Activated CD4-positive, alpha-beta T cell treated with anti-CD3 and anti-CD28 coated beads, Interleukin-10, Interleukin-2, amounts not matched to agents 100 ng/mL and 50 ng/mL, durations not matched to agents 16 hours and 8 hours (primary cell): ENCODE measurements at places on chromosomes 6 and 20.

GRCh38 chr20:62067547-62068260 is 2.0 kb upstream of the TAF4 start:
- no peak for DNase-seq

DNA sequence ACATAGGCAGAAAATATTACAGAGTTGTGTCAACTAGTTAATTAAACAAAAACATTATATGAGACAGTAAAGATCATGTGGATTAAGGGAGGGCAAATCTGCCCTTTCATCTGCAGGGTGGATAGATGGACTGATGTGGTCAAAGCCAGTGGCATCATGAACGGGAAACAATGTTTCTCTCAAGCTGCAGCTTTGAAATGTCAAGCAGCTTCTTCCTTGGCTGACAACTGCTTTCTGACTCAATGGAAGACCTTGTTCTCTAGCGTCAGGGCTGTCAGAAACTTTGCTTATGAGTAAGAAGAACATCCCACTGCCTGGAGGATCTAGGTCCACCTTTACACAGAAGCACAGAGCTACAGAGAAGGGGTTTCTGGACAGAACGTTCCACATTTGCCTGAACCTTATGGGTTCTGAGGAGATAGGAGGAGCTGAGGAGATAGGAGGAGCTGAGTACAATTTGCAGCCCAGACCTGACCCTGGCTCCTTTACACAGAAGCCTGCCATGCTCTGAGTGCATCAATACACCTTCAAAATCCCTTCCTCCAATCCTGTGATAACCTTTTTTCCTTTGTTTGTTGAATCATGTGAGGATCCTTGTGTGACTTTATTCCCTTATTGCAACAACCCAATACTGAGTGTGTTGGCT is 6.1 kb downstream of the CST5 start:
- DNase-seq: no peak

- DNase-seq: no peak
These were observed 101.9 kb downstream of the REV3L start for GRCh38 chr6:111381123-111381522.

DNA sequence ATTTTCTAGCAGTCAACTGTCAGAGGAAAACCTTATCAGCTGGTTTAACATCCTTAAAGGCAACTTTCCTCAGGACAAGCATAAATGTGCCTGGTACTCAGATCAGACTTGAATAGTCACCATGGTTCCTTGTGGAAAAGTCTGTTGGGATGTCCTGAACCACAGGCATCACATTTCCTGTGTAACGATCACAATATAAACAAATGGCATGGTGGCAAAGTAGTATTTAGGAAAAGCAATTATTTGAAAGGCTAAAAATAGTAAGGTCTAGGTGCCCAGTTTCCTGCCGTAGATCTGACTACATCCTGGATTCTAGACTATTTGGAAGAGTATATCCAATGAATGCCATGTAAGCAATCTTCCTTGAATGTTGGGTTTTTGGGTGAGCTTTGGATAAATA is 271.9 kb upstream of the AGPAT4 start:
- DNase-seq: no peak

GRCh38 chr6:159739341-159739740 is 12.0 kb downstream of the WTAP start:
- DNase-seq: no peak

DNA sequence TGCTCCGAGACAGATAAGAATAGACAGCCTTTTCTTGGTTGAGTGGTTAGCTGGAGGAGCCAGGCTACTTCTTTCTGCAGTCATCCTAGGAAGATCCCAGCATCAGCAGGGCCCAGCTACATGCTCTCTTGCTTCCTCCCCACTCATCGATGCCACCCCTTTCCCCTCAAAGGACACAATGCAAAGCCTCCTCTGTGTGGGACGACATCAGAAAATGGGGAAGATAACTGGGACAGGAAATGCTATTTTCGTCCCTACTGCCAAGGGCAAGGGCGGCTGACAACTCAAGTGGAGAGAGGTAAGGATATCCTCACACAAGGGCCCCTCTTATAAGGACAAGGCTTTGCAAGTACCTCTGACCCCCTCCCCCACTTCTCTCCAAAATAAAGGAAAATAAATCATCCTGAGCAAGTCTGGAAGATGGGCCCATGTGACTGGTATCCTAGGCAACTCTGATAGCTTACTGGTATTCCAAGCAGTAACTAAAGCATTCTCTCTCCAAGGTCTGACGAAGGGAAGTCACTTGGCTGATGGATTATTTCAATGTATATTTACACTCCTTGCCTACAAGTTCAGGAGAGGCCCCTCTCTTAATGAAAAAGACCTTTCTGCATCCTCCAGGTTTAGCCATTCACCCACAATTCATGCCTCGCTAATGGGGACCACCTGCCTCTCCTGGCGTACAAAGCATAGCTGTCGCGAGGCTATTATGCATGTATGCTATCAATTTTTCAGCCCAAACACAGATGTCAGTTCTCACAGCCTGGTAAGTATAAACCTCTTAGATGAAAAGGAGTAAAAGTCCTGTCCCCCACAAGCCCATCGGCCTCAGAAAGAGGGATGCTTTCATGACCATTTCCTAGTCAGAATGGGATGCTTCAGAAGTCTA is 11.3 kb downstream of the ELMO2 start:
- no peak for DNase-seq

- no peak for DNase-seq
These were observed 95.7 kb downstream of the TULP4 start for GRCh38 chr6:158408013-158408412.
